K562 (cell line): ENCODE measurements at places on chromosomes 12 and 14. TPM values are rescaled to one million over a fixed set of nuclear protein-coding genes. Genes with fewer than 3 reads are reported as not detected.

Gene TSPAN9
- 0.58 and 0.60 TPM in 2 replicates for polyA plus RNA-seq

Gene SPATS2
- 14.9 and 17.5 TPM in 2 replicates for polyA plus RNA-seq

Gene ZBTB42
- polyA plus RNA-seq: 2.9 and 3.7 TPM in 2 replicates

Gene RIN3
- 0.03 TPM in 1 of 2 replicates, not detected in the other for polyA plus RNA-seq

Gene C3AR1
- 4.7 and 5.3 TPM in 2 replicates for polyA plus RNA-seq

Gene OTOGL
- polyA plus RNA-seq: not detected in 2 replicates

Gene CCDC175
- not detected in 2 replicates for polyA plus RNA-seq

Gene AICDA
- not detected in 2 replicates for polyA plus RNA-seq

Gene ATL1
- polyA plus RNA-seq: not detected in 2 replicates

Gene GPR84
- polyA plus RNA-seq: not detected in 2 replicates

Gene LHX5
- polyA plus RNA-seq: 0.08 TPM in 1 of 2 replicates, not detected in the other
